ENCODE measurements at places on chromosomes 16 and 17.

DNA sequence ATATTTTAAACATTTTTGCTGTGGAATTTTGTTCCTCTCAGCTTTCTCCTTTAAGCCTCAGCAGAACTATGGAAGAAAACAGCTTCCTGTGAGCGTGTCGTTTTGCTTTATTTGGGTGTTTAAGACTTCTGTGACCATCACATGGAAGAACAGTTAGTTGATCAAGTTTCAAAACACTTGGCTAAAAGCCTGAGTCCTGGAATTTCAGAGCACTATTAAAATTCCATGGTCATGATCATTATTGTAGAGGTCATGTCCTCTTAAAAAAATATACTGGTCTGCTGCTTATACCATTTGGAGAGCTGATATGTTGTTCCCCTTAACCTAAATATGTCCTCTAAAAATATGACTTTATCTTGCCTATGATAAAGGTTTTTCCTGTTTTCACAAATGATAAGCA, 12.6 kb upstream of the CDR2 start:
- DNase-seq: peak; percentile 89

DNA sequence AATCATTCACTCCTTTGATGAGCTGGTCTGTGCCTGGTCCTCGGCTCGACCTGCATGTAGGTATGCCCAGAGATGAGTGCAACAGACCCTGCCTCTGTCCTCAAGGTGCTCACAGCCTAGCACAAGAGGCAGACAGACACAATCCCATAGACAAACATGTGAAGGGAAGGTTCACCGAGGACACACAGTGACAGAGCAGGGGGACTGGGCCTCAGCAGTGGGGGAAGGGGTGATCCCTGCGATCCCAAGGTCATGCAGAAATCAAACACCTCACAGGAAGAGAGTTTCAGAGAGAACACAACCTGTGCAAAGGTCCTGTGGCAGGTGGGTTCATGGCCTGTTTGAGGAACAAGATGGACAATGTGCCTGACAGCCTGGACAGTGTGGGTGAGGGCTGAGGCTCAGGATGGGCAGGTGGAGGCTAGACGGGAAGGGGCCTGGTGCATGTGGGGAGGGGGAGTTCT, 4.2 kb upstream of the VASN start:
- DNase-seq: no peak

- peak; percentile 23 for DNase-seq
Measured at GRCh38 chr17:64920026-64920418, 744 bp upstream of the LRRC37A3 start.

GRCh38 chr16:13038591-13038990, 137.2 kb downstream of the SHISA9 start:
- DNase-seq: no peak

GRCh38 chr16:82504836-82505235, 121.9 kb upstream of the CDH13 start:
- no peak for DNase-seq

- no peak for DNase-seq
Measured at GRCh38 chr17:64190472-64190871, 60.5 kb upstream of the ERN1 start.

DNA sequence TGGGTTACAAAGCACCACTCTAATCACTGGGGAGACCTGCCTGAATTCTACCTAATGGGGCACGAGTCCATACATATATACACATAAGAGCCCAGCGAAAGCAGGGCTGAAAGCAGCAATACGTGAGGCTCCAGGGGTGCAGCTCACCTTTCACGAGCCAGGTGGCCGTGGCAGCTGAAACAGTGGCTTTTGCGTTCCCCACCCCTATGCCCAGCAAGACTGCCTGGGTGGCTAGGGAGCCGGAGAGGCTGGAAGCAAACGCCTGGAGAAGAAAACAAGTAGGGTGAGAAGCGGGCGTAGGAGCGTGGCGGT, 618 bp downstream of the RUSF1 start:
- no peak for DNase-seq

DNA sequence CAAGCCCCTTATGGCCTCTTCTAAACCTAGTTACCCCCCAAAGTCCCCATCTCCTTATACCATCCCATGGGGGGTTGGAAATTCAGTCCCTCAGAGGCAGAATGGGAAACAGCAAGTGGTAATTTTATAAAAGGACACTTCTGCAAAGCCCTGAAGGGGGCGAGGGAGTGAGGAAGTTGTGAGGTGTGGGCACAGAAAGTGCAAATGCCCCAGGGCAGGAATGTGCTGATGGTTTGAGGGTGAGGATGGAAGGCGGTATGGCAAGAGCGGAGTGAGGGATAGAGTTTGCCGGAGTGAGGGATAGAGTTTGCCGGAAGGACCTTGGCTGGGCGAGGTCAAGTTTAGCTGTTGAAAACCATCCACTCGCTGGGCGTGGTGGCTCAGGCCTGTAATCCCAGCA, 52.7 kb downstream of the HAPSTR1 start:
- DNase-seq: no peak

GRCh38 chr16:578870-579405, 9.2 kb downstream of the PIGQ start:
- peak; percentile 76 for DNase-seq

DNA sequence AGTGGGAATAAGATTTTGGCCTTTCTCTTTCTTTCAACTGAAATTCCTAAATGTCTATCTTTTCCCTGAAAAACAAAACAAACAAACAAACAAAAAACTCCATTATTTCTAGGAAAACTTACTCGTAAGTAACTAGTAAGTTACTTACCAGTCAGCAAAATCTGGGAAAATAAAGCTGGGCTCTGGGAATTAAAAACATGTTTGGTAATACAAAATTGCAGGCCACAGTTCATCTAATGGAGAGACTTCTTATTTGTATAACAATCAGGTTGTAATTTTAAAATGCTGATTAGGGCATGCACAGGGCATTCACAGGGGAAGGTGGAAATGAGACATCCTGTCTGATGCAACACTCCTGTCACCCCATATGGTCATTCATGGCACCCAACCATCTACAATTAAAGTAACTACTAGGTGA, 3.8 kb upstream of the WIPI1 start:
- no peak for DNase-seq

DNA sequence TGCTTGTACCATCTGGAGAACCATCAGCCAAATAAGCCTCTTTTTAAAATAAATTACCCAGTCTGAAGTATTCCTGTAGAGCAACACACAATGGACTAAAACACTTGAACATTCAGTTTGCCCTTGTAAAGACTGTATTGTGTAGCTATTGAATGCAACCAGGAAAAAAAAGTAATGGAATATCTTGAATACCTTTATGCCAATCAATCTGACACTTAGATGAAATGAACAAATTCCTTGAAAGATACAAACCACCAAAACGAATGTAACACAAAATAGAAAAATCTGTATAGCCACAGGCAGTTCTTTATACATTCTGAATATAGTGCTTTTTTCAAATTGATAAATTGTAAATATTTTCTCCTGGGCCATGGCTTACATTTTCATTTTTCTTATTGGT, 63.3 kb upstream of the KCNJ16 start:
- no peak for DNase-seq

DNA sequence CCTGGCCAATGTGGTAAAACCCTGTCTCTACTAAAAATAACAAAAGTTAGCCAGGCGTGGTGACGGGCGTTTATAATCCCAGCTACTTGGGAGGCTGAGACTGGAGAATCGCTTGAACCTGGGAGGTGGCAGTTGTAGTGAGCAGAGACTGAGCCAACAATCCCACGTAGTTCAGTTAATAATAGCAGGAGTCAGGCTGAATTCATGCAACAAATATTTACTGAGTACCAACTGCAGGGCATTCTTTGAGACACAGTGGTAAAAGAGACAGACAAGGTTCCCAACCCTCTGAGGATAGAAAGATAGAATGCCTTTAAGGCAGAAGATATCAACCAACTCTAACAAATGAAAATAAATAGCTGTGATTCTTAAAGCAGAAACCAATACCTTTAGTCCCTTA, 39.1 kb downstream of the SPOP start:
- peak; percentile 28 for DNase-seq

- peak; percentile 15 for DNase-seq
Measured at GRCh38 chr17:55760643-55761355, 9.9 kb downstream of the PCTP start.

- DNase-seq: peak; percentile 36
Measured at GRCh38 chr17:12362853-12363455, 302.7 kb upstream of the MYOCD start.

- peak; percentile 19 for DNase-seq
Measured at GRCh38 chr16:50360779-50361178, 8.0 kb downstream of the BRD7 start.

GRCh38 chr17:44915862-44916780, 821 bp upstream of the GFAP start:
- no peak for DNase-seq

DNA sequence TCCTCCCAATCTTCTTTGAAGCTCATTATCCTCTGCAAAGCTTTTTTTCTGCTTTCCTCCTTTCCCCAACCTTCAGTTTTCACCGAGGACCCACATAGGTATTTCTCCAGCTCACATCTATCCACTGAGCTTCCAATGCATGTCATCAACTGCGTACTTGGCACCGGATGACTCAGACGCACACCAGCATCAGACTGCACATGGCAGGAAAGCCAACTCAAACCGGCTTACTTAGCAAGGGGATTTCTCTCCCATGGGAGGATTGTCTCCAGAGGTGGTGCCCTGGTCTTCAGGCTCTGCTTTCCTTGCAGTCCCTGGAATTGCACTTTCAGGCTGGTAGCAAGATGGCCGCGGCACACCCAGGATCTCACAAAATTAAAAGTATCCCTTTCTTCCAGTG, 1.7 kb upstream of the AKTIP start:
- peak; percentile 85 for DNase-seq

GRCh38 chr17:17476865-17477467, at the start of gene MED9:
MED9 (plus strand) TSS chr17:17477000; CDS start chr17:17477042, 42 bp downstream.
- DNase-seq: peak; percentile 91

GRCh38 chr16:694187-694862, 4.1 kb upstream of the WDR24 start:
- DNase-seq: no peak

GRCh38 chr16:47392081-47392480, 68.8 kb downstream of the ITFG1 start:
- DNase-seq: peak; percentile 5

DNA sequence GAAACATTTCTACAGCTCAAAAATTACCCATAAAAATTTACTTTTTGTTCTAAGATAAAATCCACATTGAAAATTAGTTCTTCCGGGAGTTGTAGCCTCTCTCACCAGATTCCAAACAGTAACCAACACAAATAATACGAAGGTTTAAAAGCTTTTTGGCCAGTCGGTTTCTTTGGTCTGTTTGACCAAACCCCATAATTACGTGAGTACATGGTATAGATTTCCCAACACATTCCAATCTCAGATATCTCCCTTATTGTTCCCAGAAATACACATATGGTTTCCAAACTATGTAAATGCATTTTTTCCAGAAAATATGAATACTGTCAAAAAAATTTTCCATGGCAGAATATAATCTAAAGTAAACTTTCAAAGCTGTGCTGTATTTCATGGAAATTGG, 722.0 kb downstream of the KCNJ2 start:
- no peak for DNase-seq

DNA sequence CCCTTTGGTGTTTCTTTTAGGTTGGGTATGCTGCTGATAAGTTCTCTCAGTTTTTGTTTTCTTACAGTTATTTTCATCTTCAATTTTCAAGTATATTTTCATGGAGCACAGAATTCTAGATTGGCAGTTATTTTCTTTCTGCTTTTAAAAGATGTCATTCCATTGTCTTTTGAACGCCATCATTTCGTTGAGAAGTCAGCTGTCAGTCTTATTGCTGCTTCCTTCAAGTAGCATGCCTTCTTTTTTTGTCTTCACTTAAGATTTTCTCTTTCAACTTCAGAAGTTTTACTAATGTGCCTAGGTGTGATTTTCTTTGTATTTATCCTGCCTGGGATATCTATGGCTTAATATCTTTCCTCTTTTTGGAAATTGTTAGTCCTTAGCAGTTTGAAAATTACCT, 262.2 kb upstream of the PMFBP1 start:
- peak; percentile 55 for DNase-seq

GRCh38 chr17:28755486-28755885, 11.7 kb downstream of the TRAF4 start:
- DNase-seq: peak; percentile 43

GRCh38 chr17:281365-281999, 71.1 kb downstream of the RPH3AL start:
- no peak for DNase-seq

DNA sequence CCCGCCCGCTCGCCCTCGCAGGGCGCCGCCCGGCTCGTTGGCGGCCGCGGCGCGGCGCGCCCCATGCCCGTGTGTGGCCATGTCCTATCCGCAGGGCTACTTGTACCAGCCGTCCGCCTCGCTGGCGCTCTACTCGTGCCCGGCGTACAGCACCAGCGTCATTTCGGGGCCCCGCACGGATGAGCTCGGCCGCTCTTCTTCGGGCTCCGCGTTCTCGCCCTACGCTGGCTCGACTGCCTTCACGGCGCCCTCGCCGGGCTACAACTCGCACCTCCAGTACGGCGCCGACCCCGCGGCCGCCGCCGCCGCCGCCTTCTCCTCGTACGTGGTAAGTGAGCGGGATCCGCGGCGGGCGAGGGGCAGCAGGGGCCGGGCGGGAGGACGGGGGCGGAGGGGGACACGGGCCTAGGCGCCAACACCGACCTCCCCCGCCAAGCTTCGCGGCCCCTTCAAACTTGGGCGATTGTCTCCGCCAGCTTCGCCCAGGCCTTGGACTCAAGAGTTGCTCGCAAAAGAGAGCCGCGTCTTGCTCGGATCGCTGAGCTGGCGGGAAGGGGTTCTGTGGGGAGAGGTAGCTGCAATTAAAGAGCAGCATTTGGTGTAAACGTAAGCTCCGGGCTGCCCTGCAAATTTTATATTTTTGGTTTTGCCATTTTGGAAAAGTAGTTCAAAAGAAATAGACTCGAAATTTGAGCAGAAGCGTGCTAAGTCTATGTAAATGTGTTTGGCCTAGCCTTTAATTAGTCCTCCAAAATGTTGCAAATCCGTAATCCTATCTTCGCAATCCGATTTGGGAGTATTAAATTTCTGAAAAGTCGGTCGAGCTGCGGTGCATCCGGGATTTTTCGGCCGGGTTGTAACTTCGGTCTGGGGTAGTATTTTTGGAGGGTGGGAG, 702 bp downstream of the IRX5 start:
- DNase-seq: peak; percentile 45

DNA sequence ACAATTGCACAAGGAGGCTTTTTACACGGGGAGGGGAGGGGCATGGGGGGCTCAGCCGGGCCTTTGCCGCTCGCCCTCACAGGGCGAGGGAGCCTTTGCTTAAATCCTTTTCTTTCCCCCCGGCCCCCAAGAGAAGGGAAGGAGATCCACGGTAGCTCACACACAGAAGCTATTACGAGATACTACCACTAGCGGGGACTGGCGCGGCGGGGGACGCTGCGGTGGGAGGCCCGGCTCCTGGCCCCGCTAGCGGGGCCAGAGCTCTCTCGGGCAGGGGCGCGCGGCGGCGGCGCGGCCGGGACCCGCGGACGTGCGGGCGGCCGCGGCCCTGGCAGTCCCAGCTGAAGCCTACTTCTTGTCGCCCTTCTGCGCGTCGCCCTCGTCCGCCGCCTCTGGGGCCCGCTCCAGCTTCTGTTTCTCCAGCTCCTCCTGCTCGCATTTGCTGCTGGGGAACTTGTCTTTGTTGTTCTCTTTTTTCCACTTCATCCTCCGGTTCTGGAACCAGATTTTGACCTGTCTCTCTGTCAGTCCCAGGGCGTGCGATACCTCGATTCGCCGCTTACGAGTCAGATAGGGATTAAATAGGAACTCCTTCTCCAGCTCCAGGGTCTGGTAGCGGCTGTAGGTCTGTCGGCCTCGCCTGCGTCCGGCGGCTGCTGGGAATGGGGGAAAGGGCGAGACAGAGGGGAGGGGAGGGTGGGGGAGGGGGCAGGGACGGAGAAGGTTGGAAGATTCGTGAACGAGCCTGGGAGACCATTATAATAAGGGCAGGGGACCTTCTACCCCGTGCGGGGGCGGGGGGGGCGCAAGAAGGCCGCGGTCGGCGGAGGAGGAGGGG, 2.0 kb downstream of the HOXB8 start:
- DNase-seq: no peak

Measured in cardiac fibroblast (primary cell).